ENCODE measurements at places on chromosomes 7 and 10.

DNA sequence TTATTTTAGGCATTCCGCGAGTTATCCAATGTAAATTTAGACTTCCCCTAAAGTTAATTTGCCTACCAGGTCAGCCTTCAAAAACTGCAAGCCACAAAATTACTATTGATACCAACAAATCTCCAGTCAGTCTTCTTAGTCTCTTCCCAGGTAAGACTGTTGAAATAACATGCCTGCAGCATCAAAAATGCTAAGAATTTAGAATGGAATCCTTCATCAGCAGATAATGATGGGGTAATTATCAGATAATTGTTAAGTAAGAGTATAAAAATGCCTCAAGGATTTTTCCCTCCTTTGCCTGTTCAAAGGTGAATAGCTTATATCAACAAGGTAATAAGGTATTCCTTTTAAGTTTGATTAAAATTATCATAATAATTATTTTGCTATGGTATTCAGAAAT, 228.5 kb downstream of the BBS9 start:
- no peak for DNase-seq

- no peak for DNase-seq
Measured at GRCh38 chr7:93430917-93431588, 143.5 kb downstream of the CALCR start.

- no peak for DNase-seq
Measured at GRCh38 chr7:99369767-99370391, 4.7 kb upstream of the ARPC1B start.

DNA sequence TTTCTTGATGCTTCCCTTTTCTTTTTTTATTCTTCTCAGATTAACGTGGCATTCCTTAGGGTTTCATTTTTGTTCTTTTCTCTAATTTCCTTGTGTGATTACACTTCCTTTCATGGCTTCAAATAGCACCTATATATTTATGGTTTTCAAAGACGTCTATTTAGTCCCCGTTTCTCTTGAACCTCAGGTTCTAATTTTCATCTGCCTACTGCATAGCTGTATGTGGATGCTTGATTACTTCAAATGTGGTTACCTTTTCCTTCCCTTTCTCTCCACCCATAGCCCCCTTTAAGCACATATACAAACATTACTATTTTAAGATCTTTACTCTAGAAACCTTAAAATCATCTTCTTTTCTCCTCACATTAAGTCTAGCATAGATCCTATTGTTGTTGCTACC, 2.4 kb downstream of the TPST1 start:
- no peak for DNase-seq

- DNase-seq, result no peak
Measured at GRCh38 chr7:143493751-143494150, 16.1 kb downstream of the TAS2R41 start.

- DNase-seq, result no peak
Measured at GRCh38 chr10:10552948-10553347, 464.7 kb upstream of the CELF2 start.

DNA sequence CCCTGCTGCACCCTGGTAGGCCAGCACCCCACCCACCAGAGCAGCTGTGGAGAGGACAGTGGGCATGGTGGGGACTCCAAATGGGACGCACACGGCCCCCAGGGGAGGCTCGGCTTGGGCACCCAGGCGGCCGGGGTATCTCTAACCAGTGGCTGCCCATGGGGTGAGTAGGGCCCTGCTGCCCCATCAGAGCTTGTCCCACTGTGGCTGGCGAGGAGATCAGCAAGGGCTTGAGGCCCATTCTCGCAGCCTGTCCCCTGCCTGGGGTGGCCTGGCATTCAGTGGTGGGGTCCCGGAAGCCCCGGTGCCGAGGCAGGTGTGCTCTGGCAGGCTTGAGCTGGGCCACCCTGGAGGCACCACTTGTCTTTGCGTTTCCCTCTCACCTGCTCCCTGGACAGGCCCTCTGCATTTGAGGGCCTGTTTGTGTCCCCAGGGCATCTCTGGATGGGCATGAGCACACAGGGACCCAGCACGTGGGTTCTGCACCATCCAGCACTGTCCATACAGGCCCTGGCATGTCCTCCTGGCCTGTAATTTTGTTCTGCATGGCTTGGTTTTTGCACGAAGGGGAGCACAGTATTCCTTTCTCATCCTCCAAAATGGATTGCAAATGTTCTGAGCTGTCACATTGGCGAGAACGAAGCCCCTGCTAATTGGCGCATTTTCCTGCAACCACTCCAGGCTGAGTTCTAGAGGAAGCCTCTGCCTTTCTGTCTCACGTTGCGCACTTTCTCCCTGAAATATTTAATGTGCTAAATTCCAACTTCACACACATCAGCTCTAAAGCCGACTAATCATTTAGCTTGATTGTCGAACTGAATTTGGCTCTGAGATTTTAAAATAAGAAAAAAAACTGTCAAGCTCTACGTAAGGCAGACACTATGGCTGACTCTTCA, 27.2 kb downstream of the PWWP2B start:
- no peak for DNase-seq

- DNase-seq, result no peak
Measured at GRCh38 chr7:66304536-66304935, 99.4 kb downstream of the TPST1 start.

DNA sequence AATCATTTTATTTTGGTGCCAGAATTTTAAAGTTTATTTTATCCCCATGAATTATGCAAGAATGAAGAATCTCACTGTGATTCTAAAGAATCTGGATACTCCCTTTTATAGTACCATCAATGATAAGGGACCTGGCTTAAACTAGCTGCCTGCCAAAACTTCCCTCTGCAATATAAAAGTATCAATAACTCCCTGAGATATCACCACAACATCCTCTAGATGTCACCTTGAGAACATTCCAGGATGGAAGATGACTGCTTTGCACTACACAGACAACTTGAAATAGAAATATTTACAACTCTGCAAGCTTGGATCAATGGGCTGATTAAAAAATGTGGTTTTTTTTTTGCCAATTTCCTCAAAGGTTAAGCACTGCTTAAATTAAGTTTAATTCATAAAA, 142.1 kb downstream of the SLC25A13 start:
- DNase-seq, result no peak

DNA sequence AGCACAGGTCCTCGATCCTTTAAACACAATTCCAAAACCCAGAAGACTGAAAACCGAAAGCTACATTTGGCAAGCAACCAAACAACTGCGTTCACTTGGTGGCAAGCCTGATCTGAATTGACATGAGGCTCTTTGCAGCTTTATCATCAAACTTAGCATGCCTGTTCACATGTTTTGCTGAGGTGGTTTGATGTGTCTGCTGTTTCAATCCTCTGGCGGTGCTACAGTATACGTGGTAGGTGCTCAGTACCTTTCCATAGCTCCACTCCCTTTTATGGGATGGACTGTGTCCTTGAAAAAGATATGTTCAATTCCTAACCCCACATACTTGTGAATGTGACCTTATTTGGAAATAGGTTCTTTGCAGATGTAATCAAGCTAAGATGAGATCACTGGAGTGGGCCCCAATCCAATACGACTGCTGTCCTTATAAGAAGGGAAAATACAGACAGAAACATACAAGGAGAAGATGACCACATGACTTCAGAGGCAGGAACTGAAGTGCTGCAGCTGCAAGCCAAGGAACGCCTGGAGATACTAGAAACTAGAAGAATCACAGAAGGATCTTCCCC, 33.4 kb downstream of the CCDC6 start:
- DNase-seq, result no peak

GRCh38 chr7:149638566-149639320, 134.6 kb downstream of the ZNF467 start:
- no peak for DNase-seq

GRCh38 chr7:36690514-36691187, 33.6 kb downstream of the AOAH start:
- DNase-seq, result no peak

DNA sequence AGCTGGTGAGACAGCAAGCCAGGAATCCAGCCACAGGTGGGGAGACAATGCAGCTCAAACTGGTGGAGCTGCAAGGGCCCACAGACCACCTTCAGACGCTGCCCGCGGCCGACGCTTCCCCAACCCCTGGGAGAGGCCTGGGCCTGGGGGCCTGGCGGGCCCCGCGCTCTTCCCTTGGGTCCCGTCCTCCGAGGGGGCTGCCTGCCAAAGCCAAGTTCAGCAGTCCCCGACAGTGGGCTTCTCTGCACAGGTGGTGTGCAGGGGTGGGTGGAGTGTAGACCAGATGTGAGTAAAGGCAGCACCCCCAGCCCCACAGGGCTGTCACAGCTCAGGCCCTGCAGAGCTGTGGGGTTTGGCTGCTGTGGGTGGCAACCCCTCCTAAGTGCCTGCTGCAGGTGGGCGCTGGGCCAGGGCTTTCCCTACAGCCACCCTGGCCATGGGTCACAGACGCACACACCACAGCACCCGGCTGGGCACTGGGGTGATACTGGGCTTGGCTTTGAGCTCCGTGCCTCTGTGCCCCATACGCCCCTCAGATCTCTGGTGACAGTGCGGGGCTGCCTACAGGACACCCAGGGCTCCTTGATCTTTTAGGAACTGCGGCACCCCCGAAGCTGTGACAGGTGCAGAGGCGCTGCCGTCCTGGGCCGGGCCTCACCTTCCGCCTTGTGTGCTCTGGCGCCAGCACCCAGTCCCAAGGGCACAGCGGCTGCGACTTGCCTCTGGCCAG, 20.5 kb downstream of the BNIP3 start:
- DNase-seq, result no peak

DNA sequence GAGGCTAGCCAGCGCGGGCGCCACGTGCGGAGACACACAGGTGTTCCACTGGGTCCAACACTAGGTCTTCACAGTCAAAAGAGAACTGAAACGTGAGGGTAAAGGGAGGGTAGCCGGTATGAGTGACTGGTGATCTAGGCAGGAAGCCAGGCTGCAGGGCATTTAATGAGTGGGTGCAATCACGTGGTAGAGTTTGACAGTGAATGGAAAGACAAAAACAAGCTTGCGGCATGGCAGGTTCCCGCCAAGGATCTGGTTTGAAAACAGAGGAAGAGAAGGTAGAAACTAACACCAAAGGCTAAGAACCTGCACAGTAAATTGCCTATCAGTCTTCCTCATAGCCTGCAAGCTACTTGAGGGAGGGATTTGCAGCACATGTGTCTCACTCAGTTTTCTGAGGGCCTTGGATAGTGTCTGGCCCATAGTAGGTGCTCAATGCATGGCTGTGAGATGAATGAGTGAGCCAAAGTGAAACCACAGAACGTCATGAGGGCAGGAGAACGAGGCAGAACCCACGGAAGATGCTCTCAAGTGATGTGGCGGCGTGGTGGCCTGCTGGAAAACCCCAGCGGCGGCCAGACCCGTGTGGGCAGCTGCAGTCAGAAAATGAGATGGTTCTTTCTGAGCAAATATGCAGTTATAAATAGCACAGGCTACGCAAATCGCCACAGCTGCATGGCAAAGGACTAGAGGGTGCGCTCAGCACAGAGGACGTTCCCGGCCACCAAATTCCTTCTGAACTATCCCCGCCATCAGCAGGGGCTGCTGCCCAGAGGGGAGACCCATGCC, 183.6 kb upstream of the NFE2L3 start:
- no peak for DNase-seq

DNA sequence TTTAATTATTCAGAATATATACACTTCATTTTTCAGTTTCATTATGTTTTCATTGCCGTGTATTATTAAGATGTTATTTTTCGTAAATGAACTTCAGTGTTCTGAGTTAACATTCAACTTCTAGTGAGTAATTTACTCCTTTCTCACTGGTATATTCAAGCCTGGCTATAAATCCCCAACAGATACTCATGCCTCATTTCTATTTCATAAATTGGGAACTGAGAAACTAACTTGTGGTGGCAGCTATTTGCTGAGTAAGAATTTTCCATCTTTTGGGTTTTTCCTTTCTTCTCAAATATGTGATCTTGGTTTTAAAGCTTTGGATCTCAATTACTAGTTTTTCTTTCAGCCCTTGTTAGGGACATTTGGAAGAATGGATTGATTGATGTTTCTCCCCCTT, 281.1 kb downstream of the CDK14 start:
- no peak for DNase-seq

DNA sequence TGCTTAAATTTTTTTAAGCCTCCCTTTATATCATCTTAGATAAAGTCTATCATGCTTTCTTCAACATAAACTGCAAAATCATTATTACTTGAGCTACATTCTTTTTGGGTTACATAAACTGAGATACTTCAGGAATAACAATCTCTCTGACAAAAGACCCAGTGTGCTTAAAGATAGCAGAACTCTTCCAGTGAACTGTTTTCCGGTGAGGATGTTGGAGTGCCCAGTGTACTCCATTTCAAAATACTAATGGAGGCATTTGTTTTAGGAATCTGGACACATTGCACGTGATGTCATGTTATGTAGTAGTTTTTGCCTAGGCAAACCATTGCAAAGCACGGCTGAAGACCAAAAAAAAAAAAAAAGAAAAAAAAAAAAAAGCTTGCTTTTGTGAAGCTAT, 388.2 kb upstream of the CELF2 start:
- DNase-seq, result no peak

DNA sequence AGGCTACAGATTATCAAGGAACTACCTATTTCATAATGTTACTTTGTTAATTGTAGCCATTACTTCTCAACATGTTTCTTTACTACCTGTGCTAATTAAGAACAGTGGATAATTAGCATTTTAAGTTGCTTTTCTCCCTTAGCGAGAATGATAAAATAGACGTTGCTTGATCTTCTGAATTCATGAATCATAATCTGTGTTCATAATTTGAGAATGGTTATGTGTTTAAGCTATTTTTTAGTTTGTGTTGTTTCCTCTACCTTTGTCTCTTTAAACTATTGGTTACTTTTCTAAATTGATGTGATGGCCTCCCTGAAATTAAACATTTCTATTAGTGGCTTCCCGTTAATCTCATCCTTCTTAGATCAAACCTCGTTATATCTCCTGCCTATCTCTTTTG, at the start of gene ZRANB1:
TSS of gene ZRANB1 (plus strand) at position 301 of the 400 bp plus-strand sequence. CDS start 371 bp downstream, outside the sequence.
- no peak for DNase-seq

DNA sequence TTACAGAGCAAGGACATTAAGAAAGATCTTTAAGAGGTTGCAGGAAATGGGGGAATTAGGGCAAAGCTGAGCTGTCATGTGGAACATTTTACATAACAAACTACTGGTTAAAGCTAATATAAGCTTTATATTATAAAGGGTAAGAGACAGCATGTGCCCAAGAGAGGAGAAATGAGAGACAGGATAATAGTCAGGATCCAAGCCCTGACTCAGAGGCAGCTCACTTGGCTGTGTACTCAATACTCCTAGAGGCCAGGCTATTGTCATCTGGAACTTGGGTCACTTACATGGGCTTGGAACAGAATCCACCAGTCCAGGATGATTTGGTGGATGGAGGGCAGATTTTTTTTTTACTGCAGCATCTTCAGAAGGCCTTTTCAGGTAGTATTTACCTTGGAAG, 418.6 kb upstream of the ZMIZ1 start:
- no peak for DNase-seq

GRCh38 chr10:118264838-118265470, 77.2 kb downstream of the FAM204A start:
- no peak for DNase-seq

- DNase-seq, result no peak
Measured at GRCh38 chr7:79610748-79611304, 157.4 kb upstream of the MAGI2 start.

GRCh38 chr10:13340626-13341376, 7.3 kb downstream of the SEPHS1 start:
- no peak for DNase-seq

DNA sequence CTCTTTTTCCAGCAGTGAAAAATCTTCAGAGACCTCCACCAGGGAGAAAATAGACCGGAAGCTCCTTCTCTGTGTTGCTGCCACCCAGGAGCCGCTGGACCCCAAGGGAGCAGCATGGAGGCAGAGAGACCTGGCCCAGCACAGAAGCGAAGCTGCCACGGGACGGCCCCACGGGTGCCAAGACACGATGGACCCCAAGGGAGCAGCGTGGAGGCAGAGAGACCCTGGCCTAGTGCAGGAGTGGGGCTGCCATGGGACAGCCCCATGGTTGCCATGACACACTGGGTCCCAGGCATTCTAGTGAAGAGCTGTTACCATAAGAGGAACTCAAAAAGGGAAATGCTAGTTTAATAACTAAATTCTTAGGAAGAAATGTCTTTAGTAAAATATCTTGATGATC, 186.3 kb downstream of the PTPRN2 start:
- DNase-seq, result no peak

All from NCI-H524 treated with DMSO at 0.1 percent for 48 hours (cell line).